ENCODE measurements at places on chromosomes 6 and 20.

GRCh38 chr6:7590918-7591302, 912 bp downstream of the SNRNP48 start:
- DNase-seq = no peak

GRCh38 chr6:118283766-118284165, 264.3 kb upstream of the PLN start:
- peak; percentile 45 for DNase-seq

GRCh38 chr20:57508381-57508780, 16.6 kb downstream of the CTCFL start:
- DNase-seq = peak; percentile 60

DNA sequence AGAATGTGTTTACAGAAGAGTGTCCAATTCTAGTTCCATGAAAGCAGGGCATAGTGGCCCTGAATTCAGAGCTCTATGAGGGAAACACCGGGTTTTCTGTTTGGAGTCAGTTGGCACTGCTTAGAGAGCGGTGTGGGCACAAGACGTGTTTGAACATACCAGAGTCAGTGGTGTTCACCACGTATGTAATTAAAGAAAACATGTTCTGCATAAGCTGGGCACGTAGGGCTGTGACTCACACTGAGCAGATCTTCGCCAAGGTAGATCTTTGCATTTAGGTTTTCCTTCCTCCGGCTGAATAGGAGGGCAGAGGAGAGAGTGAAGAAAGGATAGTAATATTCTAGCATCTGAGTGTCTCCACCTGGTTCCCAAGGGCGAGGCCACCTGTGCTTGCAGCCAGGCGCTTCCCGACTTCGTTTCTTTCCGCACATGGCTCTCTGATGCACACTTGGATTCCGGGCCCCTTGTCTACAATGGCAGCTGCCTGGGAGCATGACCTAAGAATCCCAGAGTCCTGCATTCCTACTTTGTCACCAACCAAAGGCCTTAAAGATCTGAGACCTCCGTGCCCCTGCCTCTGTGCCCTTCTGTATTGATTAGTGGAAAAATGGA, 136.2 kb downstream of the ERMARD start:
- DNase-seq = peak; percentile 5

- no peak for DNase-seq
These were observed 124.8 kb downstream of the CD164 start for GRCh38 chr6:109257494-109257893.

DNA sequence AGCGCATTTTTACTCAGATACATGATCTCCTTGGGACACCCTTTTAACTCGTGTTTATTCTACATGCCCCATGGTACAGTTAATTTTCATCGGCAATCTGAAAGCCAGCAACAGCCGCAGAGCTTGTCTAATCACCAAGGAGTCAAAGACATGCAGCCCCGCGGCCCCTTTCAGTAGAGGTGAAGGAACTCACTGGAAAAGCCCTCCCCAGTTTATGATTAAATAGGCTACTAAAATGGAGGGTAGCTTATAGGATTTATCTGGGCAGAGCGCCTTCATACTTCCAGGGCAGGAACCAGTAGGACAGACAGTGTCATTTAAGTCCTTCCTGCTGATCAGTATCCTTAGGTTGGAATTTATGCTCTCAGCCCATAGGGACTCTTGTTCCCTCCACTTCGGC, 83.5 kb downstream of the DHX35 start:
- DNase-seq = no peak

GRCh38 chr6:54817236-54817635, 29.3 kb upstream of the FAM83B start:
- no peak for DNase-seq

DNA sequence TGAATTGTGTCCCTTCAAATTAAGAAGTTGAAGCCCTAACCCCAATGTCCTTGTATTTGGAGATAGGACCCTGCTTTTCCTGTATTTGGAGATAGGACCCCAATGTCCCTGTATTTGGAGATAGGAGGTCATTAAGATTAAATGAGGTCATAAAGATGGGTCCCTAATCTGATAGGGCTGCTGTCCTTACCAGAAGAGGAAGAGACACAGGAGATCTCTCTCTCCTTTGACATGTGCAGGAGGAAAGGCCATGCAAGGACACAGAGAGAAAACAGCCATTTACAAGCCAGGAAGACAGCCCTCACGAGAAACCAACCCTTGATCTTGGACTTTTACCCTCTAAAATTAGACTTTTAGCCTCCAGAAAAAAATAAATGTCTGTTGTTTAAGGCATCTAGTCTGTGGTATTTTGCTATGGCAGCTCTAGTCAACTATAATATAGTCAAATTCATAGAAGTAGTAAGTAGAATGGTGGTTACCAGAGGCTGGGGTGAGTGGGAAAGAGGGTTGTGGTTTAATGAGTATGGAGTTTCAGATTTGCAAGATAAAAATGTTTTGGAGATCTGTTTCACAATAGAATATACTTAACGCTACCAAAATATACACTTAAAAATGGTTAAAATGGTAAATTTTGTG, 59.3 kb downstream of the UBE3D start:
- DNase-seq = no peak

GRCh38 chr6:88871498-88871897, 91.9 kb downstream of the RNGTT start:
- DNase-seq = no peak

GRCh38 chr6:56956491-56956890, 1.6 kb downstream of the BEND6 start:
- no peak for DNase-seq

DNA sequence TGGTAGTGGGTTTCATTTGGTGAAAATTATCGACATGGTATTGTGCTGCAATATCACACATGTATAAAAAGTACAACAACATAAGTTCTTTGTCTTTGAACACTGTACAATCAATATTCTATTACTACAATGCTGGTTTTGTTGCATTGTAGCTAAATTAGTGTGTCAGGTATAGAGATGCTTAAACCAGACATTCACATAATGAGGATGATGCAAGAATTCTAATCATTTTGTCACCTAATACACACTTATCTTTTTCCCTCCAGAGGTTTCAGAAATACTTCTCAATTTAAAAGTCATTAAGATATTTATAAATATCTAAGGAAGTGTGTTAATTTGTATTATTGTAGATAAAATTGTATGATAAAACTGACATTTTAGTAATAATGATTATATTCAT, 174.8 kb upstream of the MAN1A1 start:
- DNase-seq = no peak

- no peak for DNase-seq
These were observed 47.6 kb downstream of the CEBPB start for GRCh38 chr20:50238081-50238800.

- DNase-seq = no peak
These were observed 57.0 kb downstream of the UBE3D start for GRCh38 chr6:83008626-83009025.

DNA sequence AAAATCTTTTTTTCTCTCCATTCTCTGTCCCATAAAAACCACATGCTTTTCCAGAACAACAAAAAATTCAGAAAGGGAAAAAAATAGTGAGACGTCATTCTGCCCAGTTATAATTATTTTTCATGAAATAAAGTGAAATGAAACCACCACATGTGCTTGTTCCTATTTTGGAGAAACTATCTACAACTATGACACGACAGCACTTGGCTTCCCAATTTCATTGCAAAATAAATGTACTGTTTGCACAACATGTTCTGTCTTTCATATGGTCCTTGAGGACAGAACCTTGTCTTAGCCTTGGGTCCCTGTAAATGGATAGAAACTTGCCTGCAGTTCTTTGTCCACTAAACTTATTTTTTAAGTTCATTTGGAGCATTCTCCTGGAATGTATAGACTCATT, 5.6 kb upstream of the MAN1A1 start:
- no peak for DNase-seq

GRCh38 chr20:10014431-10014830, 20.4 kb upstream of the ANKEF1 start:
- no peak for DNase-seq

DNA sequence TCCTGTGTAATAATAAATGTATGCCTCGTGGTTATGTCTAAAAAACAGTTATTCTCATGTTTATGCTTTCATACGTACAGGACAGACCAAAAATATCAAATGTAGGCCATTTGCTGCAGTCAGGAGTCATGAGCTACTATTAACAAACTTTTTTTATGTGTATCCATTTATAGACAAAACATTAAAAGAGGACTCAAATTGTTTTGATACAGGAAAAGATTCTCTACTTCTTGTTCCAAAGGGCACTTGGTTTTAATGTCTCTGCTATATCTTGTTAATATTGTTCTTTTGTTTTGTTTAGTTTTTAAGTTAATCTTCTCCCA, 155.2 kb downstream of the ZDHHC14 start:
- no peak for DNase-seq

DNA sequence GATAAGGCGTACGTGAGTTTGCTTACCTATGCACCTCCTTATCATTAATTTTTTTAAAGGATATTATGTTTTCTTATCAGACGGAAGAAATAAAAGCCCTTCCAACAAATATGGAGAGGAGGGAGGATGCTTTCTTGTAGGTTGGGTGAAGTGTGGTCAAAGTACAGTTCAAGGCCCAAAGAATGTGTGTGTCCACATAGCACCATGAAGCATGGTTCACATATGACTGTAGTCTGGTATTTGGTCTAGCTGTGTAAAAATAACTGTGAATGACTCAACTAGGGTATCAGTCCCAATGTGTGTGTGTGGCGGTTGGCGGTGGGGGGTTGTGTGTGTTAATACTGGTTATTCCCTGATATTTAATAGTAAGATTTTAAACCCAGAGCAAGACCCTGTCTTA, 212.7 kb downstream of the TMEM242 start:
- DNase-seq = no peak

- DNase-seq = no peak
These were observed 83.2 kb downstream of the CEBPB start for GRCh38 chr20:50273601-50274491.

GRCh38 chr20:14992153-14992552, 654.7 kb upstream of the FLRT3 start:
- no peak for DNase-seq

- DNase-seq = peak; percentile 40
These were observed 312.5 kb downstream of the EYA4 start for GRCh38 chr6:133553652-133554051.

DNA sequence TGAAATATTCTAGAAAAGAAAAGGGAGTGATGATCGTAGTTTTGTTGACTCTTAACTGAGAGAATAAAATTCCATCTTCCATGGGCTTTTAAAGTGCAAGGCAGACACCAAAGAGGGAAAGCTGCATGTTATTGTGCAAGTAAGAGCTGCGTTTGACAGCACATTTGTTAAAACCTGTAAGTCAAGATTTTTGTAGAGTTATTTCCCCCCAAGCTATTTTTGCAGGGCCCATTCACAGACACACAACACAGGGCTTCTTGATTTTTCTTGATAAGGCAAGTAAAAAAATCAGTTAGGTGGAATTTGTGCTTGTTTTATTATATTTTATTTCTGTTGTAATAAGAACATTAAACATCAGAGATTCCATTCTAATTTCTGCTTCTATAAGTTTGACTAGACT, 13.8 kb downstream of the CFAP206 start:
- no peak for DNase-seq

Data from D341Med (cell line).